ENCODE measurements at places on chromosomes 2 and 18.
A peak's percentile ranks its signal among the peaks of the same experiment; 100 is the strongest.

DNA sequence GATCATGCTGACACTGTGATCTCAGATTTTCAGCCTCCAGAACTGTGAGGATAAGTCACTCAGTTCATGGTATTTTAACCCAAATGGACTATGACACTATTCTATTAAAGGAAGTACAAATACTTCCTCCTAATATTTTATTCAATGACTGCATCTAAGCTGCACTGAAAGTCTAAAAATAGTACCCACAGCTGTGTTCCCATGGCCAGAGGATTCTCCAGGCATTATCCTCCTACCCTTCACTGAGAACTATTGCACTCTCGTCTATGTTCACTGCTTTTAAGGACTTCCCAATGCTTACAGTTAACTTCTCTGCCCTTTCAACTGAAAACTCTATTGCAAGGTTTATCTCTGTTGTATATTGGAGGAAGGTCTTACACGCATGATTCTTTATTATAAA is 15.2 kb downstream of the LRATD1 start:
- no peak for DNase-seq

GRCh38 chr2:229137639-229138038 is 133.4 kb downstream of the PID1 start:
- no peak for DNase-seq

- DNase-seq, result no peak
Observed at GRCh38 chr2:180933332-180933731, 47.1 kb upstream of the UBE2E3 start.

DNA sequence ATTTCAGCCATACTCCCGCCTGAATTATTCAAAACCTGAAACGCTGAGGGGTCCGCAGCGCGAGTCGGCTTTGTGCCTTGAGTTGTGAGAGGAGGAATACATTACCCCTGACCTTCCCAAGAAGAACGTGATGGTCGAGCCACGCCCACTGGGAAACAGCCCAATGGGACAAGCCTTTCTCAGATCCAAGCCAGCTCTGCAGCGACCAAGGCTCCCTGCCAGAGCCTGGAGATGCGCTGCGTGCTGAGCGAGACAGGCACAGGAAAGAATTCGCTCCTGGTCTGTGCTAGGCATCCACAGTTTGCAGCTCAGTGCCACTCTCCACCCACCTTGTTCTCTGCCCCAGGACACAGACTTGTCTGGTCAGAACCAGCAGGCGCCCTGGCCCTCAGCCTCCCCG is 74.1 kb upstream of the GLI2 start:
- DNase-seq, result no peak

- DNase-seq, result no peak
Observed at GRCh38 chr18:60174832-60175231, 197.7 kb downstream of the MC4R start.

DNA sequence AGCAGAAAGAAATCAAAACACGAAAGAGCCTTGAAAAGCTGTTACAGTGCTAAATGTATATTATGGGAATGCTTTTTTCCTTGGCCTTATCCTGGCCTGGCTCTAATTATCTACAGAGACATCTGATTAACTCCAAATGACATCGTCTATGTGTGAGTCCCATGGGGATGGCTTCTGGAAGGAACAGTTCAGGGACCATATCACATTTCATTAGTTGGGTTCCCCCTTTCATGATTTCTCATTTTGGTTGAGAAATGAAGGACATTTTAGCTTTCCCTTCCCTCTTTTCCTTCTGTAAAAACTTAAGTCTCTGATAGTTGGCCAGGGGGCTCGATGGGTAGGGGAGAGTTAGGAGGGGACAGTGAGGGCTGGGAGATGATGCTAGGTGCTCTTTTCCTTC is 116.7 kb downstream of the PRKCE start:
- DNase-seq, result no peak

GRCh38 chr2:73383036-73383435 is 2.6 kb upstream of the ALMS1 start:
- DNase-seq, result no peak

DNA sequence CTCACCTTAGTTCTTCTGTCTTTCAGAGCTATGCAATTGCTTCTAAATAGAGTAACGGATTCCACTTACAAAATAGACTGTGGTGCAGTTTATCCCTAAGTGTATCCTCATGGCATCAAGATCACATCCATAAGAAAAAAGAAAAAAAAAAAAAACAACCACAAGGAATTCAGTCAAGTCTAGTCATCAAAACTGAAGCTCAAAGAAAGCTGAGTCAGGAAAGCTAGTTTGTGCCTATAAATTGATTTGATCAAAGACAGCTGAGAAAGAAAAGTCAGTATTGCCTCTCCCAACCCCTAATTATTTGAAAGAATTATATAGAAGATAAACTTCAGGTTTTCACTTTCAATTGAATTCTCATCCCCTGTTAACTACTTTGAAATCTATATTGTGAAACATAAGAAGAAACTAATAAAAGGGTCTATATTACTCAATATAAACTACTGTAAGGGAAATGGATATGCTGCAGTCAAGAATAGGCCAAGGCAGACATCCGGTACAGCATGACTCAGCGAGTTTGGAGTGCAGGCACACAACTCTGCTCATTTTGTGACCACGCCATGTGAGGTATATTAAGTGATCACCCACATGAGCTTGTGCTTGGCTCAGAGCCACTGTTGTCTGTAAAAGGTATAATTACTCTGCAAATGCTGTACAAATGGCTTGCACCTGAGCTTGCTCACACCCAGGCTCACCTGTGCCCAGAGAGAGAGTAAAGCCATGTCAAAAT is 568.1 kb upstream of the CRIM1 start:
- no peak for DNase-seq

- peak; percentile 12 for DNase-seq
Observed at GRCh38 chr2:139031722-139032121, 251.5 kb upstream of the NXPH2 start.

DNA sequence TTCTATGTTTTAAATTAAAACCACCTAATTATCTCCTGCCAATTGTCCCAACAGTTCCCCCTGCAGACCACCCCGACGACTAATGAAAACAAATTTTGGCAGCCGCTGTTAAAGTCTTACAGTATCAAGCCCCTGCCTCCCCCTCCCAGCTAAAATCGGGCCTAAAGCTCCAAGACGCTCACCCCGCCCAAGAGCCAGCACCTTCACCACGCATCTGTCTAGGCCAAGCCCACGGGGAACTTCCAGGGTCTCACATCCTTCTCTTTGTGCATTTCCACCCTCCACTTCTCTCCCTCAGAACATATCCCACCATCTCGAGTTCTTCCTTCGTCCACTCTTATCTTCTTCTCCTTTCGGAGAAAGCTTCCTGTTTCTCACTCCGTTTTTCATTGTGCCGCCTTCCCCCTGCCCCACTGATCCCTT is 445 bp downstream of the PRPF40A start:
- peak; percentile 42 for DNase-seq

DNA sequence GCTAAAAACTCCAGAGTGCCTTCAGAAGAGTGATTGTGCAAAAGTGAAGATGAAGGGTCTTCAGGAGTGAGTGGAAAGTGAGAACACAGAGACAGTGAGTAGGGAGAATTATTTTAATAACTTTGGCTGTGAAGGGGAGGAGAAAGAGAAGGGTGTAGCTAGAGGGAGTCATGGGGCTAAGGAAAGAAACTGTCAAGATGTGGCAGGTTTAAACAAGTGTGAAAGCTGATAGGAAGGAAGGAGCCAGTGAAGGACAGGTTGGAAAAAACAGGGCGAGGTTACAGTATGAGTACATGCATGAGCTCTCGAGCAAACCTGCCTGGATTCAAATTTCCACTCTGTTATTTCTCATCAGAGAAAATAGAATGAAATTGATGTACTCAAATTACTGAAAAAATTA is 17.8 kb downstream of the IL1F10 start:
- no peak for DNase-seq

DNA sequence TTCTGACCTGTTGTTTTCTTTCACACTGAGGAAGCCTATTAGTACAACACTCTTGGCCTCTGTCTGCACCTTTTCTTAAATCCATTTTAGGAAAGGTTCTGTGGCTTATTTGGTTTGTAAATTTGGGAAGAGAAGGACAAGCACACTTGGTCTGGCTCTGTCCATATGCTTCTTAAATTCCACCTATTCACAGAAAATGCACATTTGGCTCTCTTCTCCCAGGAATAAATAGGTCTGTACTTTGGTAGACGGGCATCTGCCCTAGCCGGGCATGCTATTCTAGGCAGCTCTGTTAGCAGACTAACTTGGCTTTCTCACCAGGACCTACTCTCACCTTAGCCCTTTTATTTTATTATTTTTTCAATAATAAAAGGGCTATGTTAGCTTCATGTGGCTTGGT is 1211.8 kb upstream of the SLC39A10 start:
- no peak for DNase-seq

DNA sequence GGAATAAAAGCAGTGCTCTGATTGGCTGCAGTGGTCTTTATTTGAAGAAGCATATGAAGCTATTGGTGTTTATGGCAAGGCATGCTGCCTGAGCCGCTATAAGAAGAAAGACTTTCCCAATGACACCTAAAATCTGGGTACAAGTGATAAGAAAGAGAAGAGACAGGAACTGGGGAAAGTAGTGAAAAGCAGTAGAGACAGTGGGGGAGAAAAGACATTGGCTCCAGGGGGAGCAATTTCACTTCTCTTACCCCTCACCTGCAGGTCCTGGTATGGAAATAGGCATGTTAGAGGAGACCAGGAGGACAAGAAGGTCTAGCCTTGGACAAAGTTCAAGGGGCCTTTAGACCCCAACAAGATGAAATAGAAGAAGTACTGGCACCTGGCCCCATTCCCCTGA is 47.1 kb downstream of the PLCL1 start:
- DNase-seq, result no peak

DNA sequence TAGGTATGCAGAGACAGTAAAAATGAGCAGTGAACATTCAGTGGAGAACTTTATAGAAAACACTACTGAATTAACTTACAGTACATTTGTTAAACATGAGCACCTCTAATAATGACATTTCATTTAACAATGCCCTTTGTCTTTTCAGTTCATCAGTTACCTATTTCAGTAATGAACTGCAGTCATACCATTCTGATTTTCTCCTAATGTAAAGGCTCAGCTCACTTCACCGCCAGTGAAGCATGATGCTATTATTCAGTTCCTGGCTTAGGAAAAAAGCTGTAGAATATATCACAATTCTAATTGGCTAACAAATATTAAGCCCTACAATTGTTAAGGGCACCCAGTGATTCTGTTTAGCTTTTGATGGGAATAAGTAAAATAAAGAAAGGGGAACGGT is 37.1 kb upstream of the CCDC93 start:
- no peak for DNase-seq

- DNase-seq, result peak; percentile 69
Observed at GRCh38 chr2:88329815-88330603, 122.5 kb downstream of the FOXI3 start.

- DNase-seq, result peak; percentile 58
Observed at GRCh38 chr2:202542142-202542541, 92.6 kb upstream of the FAM117B start.

- DNase-seq, result no peak
Observed at GRCh38 chr18:58097121-58097906, 53.3 kb downstream of the NEDD4L start.

GRCh38 chr2:119241205-119241532 is 17.5 kb downstream of the STEAP3 start:
- no peak for DNase-seq

GRCh38 chr2:238117199-238118154 is 17.3 kb downstream of the ESPNL start:
- DNase-seq, result no peak

DNA sequence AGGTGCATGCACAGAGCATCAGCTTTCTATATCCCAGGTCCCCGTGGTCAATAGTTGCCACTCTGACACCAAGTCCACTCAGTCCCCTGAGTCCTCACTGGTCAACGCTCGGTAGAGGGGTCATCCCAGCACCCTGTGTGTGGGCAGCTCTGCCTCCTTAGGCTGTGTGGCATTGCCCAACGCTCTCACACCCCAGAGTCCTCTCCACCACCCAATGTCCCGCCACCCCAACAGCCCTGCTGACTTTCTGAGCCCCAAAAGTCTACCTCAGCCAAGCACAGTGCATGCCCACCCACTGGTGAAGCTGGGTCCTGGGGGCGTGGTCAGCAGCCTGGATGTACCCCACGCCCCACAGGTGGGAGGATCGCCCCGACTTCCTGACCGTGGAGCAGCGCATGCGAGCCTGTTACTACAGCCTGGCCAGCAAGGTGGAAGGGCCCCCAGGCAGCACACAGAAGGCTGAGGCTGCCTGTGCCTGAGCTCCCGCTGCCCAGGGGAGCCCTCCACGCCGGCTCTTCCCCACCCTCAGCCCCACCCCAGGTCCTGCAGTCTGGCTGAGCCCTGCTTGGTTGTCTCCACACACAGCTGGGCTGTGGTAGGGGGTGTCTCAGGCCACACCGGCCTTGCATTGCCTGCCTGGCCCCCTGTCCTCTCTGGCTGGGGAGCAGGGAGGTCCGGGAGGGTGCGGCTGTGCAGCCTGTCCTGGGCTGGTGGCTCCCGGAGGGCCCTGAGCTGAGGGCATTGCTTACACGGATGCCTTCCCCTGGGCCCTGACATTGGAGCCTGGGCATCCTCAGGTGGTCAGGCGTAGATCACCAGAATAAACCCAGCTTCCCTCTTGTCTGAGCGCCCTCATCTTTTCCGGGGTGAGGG is 25.9 kb downstream of the ZAP70 start:
- no peak for DNase-seq

GRCh38 chr2:132621131-132621875 is 48.7 kb downstream of the LYPD1 start:
- DNase-seq, result no peak

DNA sequence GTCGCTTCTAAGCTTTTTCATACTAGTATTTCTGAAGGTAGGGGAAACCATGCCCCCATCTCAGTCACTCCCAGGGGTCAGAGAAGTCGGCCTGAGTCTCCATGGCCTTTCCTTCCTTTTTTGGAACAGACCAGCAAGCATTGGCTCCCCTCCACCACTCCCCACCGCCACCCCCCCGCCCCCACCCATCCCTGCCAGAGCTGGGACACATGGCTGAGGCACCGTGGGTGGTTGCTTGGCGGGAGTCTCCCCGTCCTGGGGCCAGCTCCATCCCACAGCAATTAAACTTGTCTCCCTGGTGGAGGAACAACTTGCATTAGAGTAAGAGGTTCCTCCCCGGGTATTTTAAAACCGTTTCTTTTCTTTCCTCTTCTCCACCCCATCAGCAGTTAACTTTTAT is 100.8 kb upstream of the TFPI start:
- no peak for DNase-seq

DNA sequence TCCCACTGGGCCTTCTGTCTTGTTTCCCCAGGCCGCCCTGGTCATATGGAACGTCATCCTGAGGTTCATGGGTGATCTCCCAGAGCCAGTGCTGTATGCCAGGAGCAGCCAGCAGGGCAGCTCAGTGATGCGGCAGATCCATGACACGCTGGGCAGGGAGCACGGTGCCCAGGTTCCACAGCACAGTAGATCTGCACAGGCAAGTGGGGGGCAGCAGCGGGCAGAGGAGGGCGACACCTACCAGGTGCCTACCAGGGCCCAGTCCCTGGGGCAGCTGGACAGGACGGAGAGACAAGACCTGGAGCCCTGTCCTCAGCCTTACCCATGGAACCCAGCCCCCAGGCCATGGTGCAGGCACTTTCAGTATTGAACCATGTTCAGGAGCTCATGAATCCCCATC is 36.1 kb upstream of the GPR17 start:
- no peak for DNase-seq
